ENCODE measurements at places on chromosomes 16 and 17.

DNA sequence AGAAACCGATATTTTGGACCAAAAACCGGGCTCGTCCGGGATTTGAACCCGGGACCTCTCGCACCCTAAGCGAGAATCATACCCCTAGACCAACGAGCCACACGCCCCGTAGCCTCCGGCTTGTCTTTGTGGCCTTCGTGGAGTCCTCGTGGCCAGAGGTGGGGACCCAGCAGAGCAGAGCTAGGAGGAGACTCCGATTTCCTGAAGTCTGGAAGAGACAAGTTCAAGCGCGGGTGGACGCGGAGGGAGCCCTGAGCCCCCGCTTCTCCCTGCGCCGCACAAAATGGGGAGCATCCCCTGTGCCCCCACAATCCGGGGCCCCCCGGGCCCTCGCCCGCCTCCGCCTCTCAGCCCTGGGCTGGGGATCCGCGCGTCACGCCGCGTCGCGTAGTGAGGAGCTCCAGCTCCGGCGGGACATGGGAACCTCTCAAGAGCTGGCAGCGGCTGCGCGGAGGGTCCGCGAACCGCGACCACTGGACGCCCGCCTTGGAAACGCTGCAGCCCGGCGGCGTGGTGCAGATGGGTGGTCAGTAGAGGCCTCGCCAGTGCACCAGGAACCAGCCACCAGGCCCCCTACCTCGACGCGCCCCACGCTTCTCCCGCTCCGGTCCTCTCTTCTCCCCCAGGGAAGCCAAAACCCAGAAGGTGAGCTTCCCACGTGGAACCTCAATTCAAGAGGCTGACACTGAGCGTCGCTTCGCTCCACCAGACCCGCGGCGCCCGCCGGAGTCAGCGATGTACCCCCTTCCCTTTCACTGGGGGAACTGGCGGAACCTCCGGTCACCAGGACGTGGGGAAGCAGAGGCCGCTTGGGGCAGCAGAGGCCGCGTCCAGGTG, 5.2 kb upstream of the OR1F1 start:
- peak overlapping the region; percentile 86 for H3K27ac ChIP-seq
- peaks cover 72% of the 10 kb centered on the region for H3K27me3 ChIP-seq
- H3K36me3 ChIP-seq = peaks cover 9% of the 10 kb centered on the region
- H3K4me1 ChIP-seq = peaks cover 34% of the 10 kb centered on the region
- peak overlapping the region; percentile 79 for H3K4me3 ChIP-seq

DNA sequence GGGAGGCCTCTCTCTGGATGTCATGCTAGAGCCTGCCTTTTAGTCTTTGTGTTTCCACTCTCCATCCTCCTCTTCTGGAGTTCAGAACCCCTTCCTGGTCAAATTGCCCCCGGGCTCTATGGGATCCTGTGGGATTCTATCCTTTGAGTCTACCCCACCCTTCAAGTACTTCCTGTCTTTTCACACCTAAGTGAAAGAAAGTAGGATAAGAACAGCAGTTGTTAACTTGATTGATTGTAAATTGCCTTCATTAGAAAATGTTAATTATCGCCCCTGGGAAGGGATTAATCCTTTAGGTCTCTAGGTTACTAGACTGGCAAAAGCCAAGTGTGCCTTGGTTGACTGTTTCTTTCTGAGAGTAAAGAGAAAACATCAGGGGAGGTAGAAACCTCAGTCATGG, 30.1 kb downstream of the PRKCB start:
- H3K36me3 ChIP-seq = peaks cover 41% of the 10 kb centered on the region
- no peaks in the 10 kb centered on the region for H3K27me3 ChIP-seq
- no peak overlapping the region for H3K4me3 ChIP-seq
- H3K27ac ChIP-seq = no peak overlapping the region
- no peak for DNase-seq

- H3K4me3 ChIP-seq = no peak overlapping the region
- no peaks in the 10 kb centered on the region for H3K27me3 ChIP-seq
- H3K36me3 ChIP-seq = peaks cover 5% of the 10 kb centered on the region
- H3K4me1 ChIP-seq = peaks cover 10% of the 10 kb centered on the region
Observed at GRCh38 chr17:17892009-17892408, 55.2 kb upstream of the SREBF1 start.

- peaks cover 66% of the 10 kb centered on the region for H3K36me3 ChIP-seq
- no peaks in the 10 kb centered on the region for H3K27me3 ChIP-seq
- H3K27ac ChIP-seq = no peak overlapping the region
- peaks cover 21% of the 10 kb centered on the region for H3K4me1 ChIP-seq
- no peak overlapping the region for H3K4me3 ChIP-seq
- DNase-seq = no peak
Observed at GRCh38 chr17:31875081-31875480, 16.0 kb upstream of the COPRS start.

DNA sequence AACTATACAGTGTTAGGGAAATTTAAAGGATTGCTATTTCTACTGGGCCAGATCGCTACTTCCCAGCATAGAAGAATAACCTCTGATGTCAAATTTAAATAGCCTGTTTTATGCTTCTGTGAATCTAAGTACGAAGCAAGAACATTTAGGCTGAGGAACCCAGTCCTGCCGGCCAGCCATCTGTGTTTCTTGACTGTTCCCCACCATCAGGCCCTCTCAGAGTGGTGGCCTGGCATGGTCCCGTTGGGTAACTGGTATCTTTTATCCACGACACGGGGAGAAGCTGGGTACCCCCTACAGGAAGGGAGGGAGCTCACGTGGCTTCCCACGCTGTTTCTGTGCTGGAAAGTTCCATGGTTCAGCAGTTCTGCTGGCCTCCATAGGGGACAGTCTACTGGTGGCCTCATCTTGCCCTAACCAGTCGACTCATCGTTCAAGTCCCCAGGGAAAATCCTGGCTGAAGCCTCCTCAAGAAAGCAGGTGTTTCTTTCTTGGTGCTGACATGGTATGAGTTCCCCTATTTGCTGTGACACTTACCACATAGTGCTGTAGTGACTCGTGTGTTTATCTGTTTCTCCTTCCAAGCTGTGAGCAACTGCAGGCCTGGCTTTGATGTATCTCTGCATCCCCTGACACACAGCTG, 201.7 kb upstream of the NLRP1 start:
- H3K27ac ChIP-seq = no peak overlapping the region
- peaks cover 8% of the 10 kb centered on the region for H3K27me3 ChIP-seq
- no peaks in the 10 kb centered on the region for H3K4me1 ChIP-seq
- no peak for DNase-seq
- no peak overlapping the region for H3K4me3 ChIP-seq
